ENCODE measurements at places on chromosomes 11 and 22. TPM values are rescaled to one million over a fixed set of nuclear protein-coding genes. Genes with fewer than 3 reads are reported as not detected.
A peak's percentile ranks its signal among the peaks of the same experiment; 100 is the strongest.

DNA sequence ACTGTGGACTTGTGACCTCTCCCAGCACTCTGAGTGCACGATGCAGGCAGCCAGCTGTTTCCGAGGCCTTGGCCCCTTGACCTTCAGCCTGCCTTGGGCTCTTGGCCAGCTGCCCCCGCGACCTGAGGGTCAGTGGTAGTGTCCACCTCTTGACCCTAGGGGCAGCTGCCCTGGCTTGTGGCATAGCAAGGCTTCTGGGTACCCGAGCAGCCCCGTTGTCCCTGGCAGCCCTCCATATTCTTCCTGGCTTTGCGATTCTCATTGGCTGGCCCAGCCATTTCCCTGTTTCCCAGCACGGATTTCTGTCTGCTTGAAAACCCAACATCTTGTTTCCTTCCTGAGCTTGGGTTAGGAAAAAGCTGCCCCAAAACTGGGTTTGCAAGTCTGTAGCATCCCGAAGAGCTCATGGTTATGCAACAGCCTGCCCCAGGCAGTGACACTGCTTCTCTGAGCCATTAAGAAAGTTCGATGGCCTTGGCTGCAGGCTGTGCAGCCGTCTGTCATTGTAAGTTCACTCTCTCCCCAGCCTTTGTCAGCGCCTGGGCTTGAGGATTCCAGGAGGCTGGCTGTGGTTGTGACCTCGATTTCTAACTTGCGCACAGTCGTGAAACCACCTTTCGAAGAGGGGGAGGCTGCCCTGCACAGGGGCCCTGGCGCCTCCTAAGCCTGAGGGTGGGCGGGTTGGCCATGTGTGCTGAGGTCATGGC lies 48.8 kb downstream of the FBLN1 start:
- H3K4me1 ChIP-seq, result no peaks in the 10 kb centered on the region
- no peaks in the 10 kb centered on the region for H3K27me3 ChIP-seq
- peak overlapping the region; percentile 55 for H3K27ac ChIP-seq
- DNase-seq, result no peak
- H3K4me3 ChIP-seq, result no peak overlapping the region
- H3K36me3 ChIP-seq, result peaks cover 26% of the 10 kb centered on the region

DNA sequence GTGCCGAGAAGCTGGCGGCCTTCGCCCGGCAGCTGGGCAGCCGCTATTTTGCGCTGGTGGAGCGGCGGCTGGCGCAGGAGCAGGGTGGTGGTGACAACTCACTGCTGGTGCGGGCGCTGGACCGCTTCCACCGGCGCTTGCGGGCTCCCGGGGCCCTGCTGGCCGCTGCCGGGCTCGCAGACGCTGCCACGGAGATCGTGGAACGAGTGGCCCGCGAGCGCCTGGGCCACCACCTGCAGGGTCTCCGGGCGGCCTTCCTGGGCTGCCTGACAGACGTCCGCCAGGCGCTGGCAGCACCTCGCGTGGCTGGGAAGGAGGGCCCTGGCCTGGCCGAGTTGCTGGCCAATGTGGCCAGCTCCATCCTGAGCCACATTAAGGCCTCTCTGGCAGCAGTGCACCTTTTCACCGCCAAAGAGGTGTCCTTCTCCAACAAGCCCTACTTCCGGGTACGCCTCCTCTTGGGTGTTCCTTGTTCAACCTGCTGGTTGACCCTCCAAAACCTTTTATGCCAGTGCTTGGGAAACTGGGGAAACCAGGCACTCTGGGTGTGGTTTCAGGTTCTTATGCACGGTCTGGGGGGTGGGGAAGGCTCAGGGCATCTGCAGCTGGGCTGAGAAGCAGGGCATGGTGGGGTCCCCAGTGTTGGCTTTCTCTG lies 3.1 kb upstream of the TM7SF2 start:
- H3K4me1 ChIP-seq, result peaks cover 8% of the 10 kb centered on the region
- H3K36me3 ChIP-seq, result peaks cover 2% of the 10 kb centered on the region
- H3K27me3 ChIP-seq, result no peaks in the 10 kb centered on the region

- H3K27me3 ChIP-seq, result peaks cover 3% of the 10 kb centered on the region
- peaks cover 7% of the 10 kb centered on the region for H3K4me1 ChIP-seq
- DNase-seq, result no peak
- no peak overlapping the region for H3K4me3 ChIP-seq
- no peaks in the 10 kb centered on the region for H3K36me3 ChIP-seq
Measured at GRCh38 chr11:121418625-121419114, 33.4 kb upstream of the SORL1 start.

DNA sequence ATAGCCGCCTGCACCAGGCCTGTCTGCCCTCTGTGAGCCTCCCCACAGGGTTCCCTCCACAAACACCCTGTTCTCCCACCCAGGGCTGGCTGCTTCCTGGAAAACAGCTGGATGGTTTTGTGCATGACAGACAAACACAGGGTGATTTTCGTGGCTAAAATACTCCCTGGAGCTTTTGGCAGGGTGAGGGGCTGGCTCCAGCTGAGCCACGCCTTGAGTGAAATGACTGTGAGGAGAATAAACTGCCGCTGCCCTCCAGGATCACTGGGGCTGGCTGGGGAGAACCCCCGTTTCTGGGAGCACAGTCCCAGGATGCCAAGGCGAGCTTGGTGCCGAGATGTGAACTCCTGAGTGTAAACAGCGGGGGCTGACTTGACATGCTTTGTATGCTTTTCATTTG lies 20.3 kb upstream of the PPP6R3 start:
- no peak overlapping the region for H3K4me3 ChIP-seq
- DNase-seq, result no peak
- no peak overlapping the region for H3K27ac ChIP-seq
- H3K27me3 ChIP-seq, result no peaks in the 10 kb centered on the region
- H3K36me3 ChIP-seq, result peaks cover 20% of the 10 kb centered on the region

Gene OR51B5
- total RNA-seq, result 0.44 TPM
